ENCODE measurements at places on chromosomes 5 and 9. TPM values are rescaled to one million over a fixed set of nuclear protein-coding genes. Genes with fewer than 3 reads are reported as not detected.

ARHGEF28 gene
- 6.0 TPM for total RNA-seq

ANP32B gene
- total RNA-seq = 26.3 TPM

CER1 gene
- total RNA-seq = not detected

DNA sequence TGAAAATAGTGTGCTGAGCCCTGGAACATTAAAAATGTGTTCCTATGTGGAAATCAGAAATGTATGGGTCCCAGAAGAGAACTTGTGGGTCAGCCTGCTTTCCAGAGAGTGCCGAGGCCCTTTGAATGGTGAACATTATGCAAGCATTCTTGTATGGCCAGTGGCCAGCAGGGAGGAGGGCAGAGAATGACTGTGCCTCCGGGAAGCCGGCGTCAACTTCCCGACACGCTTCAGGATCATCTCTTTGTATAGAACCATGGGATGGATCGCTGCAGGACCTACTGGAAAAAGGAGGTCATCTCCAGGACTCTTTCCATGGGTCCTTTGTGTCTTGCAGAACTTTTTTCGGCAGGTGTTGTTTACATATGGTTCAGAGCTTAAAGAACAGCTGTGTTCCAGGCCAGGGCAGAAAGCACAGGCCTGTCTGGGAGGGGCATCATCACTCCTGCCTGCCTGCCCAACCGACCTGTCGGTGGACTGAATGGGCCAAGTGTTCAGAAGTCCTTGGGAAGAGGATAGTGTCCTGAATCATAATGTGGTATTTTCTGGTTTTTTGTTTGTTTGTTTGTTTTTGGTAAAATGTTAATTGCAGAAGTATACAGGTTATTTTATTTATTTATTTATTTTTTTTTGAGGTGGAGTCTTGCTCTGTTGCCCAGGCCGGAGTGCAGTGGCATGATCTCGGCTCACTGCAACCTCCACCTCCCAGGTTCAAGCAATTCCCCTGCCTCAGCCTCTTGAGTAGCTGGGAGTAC is 9.0 kb downstream of the PRRC2B start:
- no peaks in the 10 kb centered on the region for H3K36me3 ChIP-seq
- H3K4me3 ChIP-seq = peak overlapping the region; percentile 17
- H3K27ac ChIP-seq = peak overlapping the region; percentile 53
- peak; percentile 86 for DNase-seq

DNA sequence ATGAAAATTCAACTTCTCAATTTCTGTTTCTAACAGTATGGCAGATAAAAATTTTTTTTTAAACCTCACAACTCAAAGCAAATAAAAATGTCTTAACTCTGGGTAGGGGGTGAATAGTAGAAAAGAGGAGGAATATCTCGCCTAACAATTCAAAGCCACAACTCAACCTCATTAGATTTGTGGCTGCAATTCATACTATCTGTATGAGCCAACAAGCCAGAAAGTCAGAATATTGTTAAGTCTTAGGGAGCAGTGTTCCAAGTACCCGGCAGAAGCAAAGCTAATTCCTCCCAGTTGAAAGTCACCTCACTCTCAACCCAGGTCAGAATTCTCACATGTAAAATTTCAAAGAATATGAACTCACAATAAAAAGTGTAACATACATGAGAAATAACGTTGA is 15.0 kb downstream of the PJA2 start:
- H3K27me3 ChIP-seq = no peaks in the 10 kb centered on the region
- H3K36me3 ChIP-seq = no peaks in the 10 kb centered on the region
- no peak for DNase-seq

DNA sequence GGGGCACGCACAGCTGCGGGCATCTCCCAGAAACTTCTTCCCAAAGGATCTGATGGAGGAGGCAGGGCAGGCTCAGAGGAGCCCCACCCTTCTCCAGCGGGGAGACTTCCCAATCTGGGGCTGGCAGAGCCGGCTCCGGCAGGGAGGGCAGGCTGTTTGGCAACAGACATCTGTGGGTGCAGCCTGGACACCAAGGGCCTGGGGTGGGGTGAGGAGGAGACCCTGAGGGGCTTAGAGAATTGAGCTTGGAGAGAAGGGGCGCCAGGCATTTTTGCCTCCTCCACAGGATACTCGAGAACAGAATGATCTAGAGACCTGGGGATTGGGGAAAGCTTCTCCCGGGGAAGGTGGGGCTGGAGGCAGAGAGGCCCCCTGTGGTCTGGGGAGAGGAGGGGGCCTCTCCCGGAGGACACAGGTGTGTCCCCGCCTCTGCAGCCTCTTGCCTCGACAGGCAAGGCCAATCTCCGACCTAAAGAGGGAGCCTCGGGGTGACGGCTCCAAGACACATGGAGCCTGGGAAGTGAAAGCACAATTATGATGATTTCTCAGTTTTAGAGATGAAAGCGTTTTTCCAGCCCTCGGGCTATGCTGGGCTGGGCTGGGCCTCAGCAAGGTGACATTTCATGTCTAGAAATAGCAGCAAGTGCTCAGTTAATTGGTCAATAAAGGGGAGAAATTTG is 8.4 kb downstream of the LHX3 start:
- H3K4me1 ChIP-seq = no peaks in the 10 kb centered on the region
- no peak overlapping the region for H3K4me3 ChIP-seq
- H3K36me3 ChIP-seq = no peaks in the 10 kb centered on the region

DNA sequence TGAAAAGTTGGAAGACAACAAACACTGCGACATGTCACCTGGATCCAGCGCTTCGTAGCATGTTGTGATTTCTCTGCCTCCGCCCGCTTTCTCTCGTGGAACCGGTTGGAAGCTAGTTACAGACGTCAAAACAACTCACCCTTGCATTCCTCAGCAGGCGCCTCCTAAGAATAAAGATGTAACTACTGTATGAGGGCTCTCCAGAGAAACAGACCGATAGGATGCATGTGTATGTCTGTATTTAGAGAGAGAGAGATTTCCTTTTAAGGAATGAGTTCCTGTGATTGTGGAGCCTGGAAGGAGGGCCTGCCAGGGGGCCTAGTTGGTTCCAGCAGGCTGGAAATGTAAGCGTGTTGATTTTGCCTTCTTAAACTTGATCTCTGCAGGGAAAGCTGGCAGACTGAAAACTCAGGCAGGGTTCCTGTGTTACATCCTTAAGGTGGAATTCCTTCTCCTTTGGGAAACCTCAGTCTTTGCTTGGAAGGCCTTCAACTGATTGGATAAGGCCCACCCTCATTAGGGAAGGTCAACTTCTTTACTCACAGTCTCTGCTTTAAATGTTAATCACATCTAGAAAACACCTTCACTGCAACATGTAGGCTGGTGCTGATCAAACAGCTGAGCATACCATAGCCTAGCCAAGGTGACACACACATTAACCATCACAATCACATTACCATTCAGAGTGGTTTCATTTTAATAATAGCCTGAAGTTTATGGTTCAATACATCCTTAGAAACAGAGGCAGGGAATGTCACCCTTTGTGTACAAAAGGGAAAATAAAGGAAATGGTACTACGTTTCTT is 163.8 kb downstream of the SYK start:
- no peaks in the 10 kb centered on the region for H3K27me3 ChIP-seq
- H3K27ac ChIP-seq = no peak overlapping the region
- no peaks in the 10 kb centered on the region for H3K4me1 ChIP-seq
- DNase-seq = no peak

DNA sequence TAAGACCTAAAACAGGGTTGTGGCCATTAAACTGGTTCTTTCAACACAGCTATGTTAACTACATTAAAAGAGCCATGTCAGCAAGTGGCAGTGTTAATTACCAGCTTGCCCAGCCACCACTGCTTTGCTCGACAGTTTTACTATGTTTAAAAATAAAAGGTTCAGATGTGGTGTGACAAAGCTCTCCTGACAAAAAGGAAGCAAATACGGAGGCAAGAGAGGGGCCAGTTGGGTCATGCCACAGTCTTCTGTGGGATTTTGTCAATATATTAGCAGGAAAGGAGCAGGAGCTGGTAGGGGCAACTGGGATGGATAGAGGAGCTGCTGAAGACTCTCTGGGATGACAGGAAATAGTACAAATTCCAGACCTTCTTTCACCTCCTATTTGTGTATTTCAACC is 113.5 kb upstream of the PCA3 start:
- H3K4me1 ChIP-seq = no peaks in the 10 kb centered on the region
- no peak overlapping the region for H3K27ac ChIP-seq
- H3K4me3 ChIP-seq = no peak overlapping the region
- DNase-seq = no peak
- H3K36me3 ChIP-seq = no peaks in the 10 kb centered on the region
- H3K27me3 ChIP-seq = no peaks in the 10 kb centered on the region

DNA sequence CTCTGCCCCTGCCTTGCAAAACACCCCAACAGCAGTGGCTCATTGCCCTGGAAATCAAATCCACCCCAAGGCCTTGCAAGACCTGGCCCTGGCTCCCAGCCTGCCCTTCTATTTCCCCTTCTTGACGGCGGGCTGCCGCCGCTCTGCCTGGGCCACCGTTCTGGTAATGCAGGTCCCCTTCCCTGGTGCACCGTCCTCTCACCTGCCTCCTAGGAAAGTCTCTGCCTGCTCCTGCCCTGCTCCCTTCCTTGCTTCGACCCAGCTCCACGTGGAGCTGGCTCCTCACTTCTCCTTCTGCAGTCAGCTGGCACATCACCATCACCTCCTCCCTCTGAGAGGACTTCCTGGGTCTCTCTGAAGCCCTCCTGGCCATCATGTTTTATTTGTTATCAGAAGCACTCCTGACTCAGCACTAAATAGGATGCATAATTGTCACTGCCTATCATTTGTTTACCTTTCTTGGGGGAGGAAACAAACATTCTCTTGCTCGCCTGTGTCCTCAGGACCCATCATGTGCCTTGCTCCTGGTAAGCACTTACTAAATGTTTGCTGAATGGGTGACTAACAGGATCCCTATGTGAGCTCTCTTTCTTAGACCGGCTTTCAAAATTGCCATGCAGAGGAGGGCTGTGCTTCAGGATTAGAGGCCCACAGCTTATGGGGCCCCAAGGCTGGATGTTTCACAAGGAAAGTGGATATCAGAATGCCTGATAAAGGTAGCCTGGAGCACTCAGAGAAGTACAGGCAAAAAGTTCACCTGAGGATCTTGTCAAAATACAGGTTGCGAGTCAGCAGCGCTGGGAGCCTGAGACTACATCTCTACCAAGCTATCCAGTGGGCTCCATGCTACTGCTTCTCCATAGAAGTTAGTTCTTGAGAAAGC is 19.6 kb upstream of the C5orf47 start:
- H3K36me3 ChIP-seq = no peaks in the 10 kb centered on the region
- H3K4me1 ChIP-seq = peaks cover 20% of the 10 kb centered on the region
- no peak for DNase-seq
- no peaks in the 10 kb centered on the region for H3K27me3 ChIP-seq
- H3K4me3 ChIP-seq = no peak overlapping the region
- peak overlapping the region; percentile 49 for H3K27ac ChIP-seq

GRCh38 chr5:154757814-154758406 is 2.7 kb downstream of the LARP1 start:
- H3K27ac ChIP-seq = peak overlapping the region; percentile 8
- peak; percentile 54 for DNase-seq
- peaks cover 42% of the 10 kb centered on the region for H3K4me1 ChIP-seq
- H3K27me3 ChIP-seq = no peaks in the 10 kb centered on the region
- H3K4me3 ChIP-seq = no peak overlapping the region

DNA sequence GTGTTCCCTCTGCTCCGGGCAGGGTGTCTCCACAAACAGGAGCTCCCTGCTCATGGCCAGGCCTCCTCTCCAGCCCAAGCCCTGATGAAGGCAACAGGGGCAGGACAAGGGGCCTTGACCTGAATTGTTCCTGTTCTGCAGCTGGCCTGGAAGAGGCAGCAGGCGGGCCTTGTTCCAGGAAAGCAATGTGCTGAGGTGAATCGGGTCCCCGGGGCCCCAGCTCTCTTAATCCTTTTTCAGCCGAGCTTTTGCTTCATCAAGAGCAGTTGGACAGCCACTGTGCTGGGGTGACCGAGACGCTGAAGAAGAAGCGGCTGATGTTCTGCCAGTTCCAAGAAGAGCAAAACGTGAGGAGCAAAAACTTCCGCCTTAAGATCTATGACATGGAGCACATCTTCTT is 41.4 kb downstream of the CCDC180 start:
- H3K4me1 ChIP-seq = no peaks in the 10 kb centered on the region
- H3K4me3 ChIP-seq = no peak overlapping the region
- H3K27me3 ChIP-seq = no peaks in the 10 kb centered on the region
- no peaks in the 10 kb centered on the region for H3K36me3 ChIP-seq
- H3K27ac ChIP-seq = no peak overlapping the region

- no peak overlapping the region for H3K27ac ChIP-seq
- H3K36me3 ChIP-seq = no peaks in the 10 kb centered on the region
- H3K4me3 ChIP-seq = no peak overlapping the region
- no peak for DNase-seq
Observed at GRCh38 chr9:19186232-19186631, 44.3 kb upstream of the DENND4C start.

- H3K4me3 ChIP-seq = no peak overlapping the region
- no peaks in the 10 kb centered on the region for H3K36me3 ChIP-seq
- no peak overlapping the region for H3K27ac ChIP-seq
- H3K27me3 ChIP-seq = no peaks in the 10 kb centered on the region
- no peaks in the 10 kb centered on the region for H3K4me1 ChIP-seq
Observed at GRCh38 chr5:153818626-153819025, 220.1 kb downstream of the FAM114A2 start.

DNA sequence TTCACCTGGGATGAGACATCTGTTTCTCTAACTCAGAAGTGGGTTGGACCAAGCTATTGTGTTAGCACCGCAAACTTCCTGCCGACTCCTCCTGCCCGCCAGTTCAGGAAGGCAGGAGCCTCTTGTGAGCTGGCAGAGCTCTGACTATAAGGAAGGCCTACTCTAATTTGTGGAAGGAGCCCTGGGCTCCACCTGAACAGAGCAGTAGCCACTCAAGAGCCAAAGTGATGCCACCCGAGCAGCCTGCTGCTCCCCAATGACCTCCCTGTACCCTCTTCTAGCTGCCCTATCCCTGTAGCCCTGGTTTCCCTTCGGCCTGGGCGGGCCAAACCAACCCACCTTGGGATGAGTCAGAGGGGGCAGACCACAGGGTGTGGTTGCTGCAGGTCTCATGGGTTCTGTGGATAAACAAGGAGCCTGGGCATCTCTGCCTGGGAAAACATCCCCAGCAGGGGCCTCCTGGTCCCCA is 81.6 kb downstream of the PSD2 start:
- no peak overlapping the region for H3K27ac ChIP-seq
- DNase-seq = no peak
- no peaks in the 10 kb centered on the region for H3K36me3 ChIP-seq
- H3K27me3 ChIP-seq = no peaks in the 10 kb centered on the region

DNA sequence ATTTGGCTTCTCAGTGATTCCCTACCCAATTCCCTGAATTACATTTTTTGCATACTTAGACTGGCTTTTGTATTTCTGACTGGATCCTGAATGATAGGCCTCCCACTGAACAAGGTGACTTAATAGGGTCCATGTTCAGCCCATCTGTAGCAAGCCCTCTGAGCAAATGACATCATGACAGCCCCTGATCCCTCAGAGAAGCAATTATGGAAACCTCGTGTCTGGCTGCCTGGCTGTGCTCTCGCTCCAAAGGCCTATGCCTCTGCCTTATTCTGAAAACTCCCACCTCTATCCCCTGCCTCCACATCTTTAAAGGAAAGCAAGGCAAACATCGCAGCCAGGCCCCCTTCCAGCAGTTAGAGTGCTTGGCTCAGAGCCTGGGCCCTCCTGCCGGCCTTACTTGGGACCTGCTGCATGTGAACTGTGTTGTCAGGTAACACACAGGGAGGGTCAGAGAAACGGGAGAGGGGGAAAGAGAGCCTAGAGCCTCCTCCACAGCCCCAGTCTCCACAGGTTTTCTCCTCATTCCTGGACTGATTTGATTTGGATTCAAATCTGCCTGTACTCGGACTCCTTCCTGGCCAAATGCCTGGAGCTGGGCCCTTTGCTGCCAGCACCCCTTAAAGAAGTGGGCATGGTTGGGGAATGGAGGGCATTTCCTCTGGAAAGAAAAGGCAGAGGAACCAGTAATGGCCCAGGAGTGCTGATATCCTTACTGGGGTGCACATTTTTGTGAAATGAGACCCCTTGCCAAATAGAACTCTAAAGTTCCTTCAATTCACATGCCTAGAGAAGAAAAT is 3.8 kb downstream of the DCANP1 start:
- peak; percentile 26 for DNase-seq
- no peaks in the 10 kb centered on the region for H3K4me1 ChIP-seq
- no peak overlapping the region for H3K4me3 ChIP-seq
- H3K27me3 ChIP-seq = no peaks in the 10 kb centered on the region
